ENCODE measurements at places on chromosomes 13 and 19.
A peak's percentile ranks its signal among the peaks of the same experiment; 100 is the strongest.

DNA sequence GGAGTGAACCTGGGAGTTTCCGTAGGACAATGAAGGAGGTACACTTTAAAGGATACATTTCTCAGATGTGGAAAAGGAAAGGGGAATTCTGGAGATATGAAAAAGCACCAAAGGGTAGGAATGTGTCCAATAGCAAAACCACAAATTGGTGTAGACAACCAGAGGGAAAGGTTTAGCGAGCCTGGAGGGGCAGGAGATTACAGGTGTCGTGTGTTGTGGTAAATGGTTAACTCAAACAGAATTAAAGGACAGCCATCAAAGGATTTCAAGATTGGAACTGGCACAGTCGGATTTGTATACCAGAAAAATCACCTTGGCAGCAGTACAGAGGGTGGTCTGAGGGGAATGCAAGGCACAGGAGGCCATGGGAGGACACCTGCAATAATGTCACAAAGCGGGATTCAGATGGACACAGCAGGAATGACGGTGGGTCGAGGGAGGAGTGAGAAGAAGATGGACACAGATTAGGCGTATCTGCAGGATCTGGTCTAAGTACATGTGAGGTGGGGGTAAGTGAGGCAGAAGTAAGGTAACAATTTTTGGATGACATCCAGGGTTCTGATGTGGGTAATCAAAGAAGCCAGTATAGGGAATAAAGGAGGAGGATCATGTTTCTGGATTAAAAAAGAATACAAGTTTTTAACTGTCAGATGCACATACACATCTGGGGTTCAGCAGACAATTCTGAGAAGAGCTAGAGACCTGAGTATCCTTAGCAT is 361.6 kb downstream of the KLF12 start:
- DNase-seq: no peak

GRCh38 chr19:5154129-5154798 is 185.4 kb downstream of the KDM4B start:
- DNase-seq: peak; percentile 52

DNA sequence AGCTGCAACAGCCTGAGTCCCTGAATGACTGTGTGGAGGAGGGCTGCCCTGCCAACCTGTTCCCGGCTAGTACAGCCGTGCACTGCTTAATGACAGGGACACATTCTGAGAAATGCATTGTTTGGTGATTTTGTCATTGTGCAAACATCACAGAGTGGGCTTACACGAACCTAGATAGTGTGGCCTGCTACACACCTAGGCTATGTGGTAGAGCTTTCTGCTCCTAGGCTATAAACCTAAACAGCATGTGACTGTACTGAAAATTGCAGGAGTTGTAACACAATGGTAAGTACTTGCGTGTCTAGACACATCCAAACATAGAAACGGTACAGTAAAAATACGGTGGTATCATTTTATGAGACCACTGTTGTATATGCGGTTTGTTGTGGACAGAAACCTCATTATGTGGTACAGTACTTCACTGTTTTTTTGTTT is 35.0 kb downstream of the VASP start:
- DNase-seq: no peak

- no peak for DNase-seq
Observed at GRCh38 chr19:39301562-39301961, 5.4 kb downstream of the IFNL1 start.

DNA sequence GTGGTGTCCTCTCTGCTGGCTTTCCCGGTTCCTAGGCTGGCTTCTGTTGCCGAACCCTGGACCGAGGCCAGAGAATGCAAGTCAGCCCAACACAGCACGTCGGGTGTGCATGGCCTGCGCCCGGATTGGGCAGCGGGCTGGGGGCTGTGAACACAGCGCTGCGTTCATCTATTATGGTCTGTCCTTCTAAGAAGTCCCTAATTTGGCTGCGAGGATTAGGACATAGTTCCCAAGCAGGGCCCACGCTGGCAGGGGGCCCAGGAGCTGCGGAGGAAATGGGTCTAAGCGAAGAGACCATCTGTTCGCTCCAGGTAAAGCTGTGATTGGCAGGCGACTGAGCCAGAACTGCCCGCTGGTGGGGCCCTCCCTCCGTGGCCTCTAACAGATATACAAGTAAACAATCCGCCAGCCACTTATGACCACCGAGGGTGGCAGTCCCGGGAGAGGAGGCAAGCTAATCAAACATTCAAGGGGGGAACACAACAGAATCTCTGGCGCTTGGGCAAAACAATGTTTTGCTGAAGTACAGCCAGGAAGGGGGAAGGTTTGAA is 6.0 kb downstream of the SYCE2 start:
- no peak for DNase-seq

DNA sequence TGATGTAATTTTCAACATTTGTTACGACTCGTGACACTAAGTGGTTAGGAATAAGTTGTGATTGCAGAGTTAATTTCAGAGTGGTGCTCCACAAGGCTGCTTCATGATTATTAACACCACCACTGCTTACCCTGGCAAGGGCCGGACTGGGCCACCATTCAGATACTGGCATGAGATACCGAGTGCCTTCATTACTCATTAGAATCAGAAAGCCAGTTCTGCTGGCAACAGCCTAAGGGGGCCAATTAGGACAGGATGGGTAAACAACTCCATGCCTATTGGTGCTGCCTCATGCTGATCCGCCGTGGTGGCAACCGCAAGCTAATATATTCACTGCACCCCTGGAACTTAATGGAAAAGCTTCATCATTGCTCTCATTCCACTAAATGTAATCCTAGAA is 575.1 kb downstream of the EFNB2 start:
- DNase-seq: no peak

GRCh38 chr19:33520048-33520643 is 1.4 kb downstream of the PEPD start:
- DNase-seq: no peak

DNA sequence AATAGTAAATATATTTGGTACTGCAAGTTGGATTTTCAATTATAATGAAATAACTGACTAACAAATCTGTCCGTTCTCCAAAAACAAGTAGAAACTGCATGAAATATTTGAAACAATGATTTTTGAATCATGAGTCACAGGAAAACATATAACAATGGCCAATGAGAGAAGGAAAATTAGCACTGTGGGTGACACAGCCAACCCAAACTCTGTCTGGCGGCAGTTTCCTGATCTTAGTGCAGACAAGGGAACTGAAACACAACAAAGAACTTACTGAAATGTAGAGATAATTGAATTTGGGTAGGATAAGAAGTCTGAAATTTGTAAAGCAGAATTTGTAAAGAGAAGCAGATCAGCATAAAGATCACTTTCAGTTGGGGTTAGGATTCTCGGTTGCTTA is 2743.3 kb upstream of the PCDH20 start:
- no peak for DNase-seq

GRCh38 chr13:24870380-24870760 is 106.4 kb downstream of the RNF17 start:
- no peak for DNase-seq

DNA sequence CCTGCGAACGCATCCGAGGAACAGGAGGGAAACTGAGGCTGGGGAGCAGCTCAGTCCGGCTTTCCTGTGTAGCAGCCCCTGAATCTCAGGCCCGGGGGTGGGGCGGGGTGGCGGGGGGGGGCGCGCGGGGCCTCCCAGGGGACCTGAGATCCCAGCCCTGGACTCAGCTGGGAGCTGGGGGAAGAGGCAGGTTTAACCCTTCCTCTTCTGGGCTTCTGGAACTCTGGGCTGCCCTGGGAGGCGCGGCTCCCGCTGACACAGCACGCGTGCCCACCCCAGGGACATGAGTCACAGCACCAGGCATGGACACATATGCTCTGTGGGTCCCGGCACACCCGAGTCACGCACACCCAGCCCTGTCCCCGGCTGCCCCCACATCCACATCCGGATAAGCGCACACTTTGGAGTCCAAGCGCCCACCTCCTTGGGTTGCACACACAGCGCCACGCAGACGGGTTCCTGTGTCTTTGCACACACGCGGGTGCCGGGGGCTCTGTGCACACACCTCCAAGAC is 3.5 kb upstream of the CIRBP start:
- DNase-seq: no peak

DNA sequence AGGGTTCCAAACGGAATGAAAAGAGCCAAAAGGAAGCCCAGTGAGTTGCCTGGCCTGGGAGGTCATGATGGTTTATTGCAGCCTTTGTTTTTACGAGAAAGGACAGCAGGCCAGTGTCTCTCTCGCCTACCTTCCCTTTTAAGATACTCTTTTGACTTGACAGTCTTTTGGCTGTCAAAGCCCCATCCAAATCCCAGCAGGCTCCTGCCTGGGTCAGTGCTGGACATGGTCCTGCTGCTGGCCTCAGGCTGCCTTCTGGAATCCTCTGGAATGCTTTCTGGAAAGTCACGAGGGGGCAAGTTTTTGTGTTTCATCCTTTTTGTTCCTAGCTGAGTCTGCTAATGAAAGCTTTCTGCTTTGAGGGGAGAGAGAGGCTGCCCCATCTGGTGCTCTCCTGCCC is 444.8 kb downstream of the OLFM4 start:
- no peak for DNase-seq

- DNase-seq: no peak
Observed at GRCh38 chr13:95234242-95234641, 67.0 kb downstream of the ABCC4 start.

DNA sequence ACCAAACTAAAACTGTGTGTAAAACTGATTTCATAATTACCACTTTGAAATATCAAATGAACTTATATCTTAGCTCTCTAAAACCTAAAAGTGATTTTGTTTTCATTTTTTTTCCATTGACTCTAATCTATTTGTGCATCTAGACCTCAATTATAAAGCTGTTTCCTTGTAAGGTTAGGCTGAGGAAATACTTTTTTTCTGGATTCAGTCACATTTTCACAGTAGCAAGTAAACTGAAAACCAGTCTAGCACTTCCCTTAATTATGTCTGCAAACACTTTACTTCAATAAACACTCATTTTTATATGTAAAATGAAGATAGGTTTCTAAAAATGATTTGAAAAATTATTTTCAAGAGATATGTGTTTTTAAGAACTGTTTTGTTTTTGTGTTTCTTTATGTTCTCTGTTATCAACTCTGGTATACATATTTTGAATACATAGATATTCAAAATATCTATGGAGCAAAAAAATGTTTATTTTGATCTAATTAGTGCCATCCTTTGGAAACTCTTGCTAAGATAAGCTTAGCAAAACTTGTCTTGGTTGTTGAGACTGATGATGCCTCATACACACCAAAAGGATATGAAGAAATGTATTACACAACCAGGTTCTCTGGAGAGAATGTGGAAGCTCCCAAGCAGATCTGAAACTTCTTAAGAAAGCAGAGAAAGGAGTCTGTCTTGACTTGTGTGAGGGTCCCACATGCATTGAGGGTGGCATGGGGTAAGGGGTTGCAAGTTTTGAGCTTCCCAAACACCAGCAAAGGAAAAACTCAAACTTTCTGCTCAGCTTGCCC is 1887.4 kb downstream of the PCDH9 start:
- no peak for DNase-seq

DNA sequence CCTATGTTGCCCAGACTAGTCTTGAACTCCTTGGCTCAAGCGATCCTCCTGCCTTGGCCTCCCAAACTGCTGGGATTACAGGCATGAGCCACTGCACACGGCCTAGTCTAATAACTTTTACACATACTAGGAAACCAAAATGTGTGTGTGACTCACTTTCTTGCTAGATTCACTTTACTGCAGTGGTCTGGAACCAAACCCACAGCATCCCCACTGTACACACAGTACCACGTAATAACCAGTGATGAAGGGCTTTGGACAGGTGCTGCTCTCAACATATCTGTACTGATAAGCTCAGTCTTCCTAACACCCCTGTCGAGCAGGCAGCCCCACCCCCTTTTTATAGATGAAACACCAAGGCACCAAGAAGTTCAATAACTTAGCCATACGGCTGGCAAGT is 5.1 kb downstream of the DNMT1 start:
- DNase-seq: no peak

DNA sequence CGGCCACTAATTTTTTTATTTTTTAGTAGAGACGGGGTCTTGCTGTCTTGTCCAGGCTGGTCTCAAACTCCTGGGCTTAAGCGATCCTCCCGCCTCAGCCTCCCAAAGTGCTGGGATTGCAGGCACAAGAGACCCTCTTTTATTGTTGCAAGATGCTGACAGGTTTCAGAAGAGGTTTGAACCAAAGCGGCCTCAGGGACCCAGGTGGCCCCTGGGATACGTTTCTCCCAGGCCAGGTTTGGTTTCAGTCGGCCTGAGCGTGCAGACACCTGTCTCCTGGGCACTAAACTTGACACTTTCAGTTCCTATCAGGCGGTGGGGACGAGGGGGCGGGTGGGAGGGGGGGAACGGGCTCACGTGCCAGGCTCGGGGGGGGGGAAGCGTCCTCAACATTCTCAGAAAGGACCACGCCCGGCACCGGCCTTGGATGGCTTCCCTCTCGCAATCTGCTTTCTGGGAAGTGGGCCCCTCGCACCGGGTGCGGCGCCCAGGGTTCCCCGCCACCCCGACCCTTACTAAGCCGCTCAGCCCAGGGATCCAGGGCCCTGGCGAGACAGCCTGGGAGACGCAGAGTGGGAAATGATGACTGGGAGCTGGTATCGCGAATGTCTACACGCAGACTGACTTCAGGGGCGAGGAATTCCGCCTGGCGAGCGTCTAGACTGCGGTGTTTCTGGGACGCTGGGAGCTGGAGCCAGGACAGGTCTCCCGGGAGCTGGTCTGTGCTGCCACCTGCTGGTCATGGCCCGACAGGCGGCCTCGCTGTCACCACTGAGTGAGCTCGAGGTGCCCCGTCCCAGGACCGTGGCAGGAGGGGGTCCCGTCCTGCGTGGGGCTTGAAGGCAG is 91.6 kb downstream of the GNG7 start:
- peak; percentile 95 for DNase-seq

DNA sequence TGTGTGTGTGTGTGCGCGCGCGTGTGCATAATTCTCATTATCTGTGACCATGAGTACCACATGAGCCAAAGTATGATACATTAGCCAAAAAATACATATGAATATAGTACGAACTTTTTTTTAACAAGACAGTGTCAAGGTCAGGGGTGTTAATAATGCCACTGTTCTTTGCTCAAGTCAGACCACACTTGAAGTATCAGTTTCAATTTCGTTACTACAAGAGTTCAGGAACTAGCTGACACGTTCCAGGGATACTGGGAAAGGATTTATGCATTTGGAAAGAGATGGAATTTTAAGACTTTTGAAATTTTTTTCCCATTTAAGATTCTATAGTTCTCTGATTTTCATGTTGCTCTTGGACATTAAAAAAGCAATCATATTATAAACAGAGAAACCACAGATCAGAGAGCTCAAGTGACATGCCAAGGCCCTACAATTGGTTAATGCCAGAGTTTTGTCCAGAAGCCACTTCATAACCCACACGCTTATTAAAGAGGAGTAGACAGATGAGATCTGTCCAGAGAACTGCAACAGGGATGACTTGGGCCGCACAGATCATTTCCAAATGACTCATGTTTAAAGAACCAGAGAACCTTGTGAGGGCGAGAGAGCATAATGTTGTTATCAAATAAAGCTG is 718.8 kb upstream of the SGCG start:
- no peak for DNase-seq

DNA sequence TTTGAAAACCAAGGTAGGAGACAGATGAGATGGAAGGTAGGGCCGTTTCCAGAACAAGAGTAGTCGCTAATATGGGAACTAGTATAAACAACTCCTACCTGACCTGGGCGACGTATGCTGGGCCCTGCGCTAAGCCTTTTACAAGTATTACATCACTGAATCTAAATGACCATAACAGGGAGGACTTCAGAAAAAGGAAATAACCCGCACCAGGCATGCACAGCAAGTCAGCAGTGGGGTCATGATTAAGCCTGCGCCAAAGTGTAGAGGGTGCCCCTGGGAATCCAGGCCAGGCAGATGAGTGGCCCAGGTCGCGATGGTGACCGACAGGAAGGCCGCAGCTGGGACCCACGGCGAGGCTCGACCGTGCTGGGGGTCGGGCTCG is 613 bp downstream of the ATP13A1 start:
- peak; percentile 19 for DNase-seq

All from stimulated activated CD4-positive, alpha-beta T cell treated with anti-CD3 and anti-CD28 coated beads, Interleukin-2, amount 100 ng/mL, for 48 hours (primary cell).